Activated T-cell treated with anti-CD3 and anti-CD28 coated beads for 48 hours (primary cell): ENCODE measurements at places on chromosomes 12 and 14.

DNA sequence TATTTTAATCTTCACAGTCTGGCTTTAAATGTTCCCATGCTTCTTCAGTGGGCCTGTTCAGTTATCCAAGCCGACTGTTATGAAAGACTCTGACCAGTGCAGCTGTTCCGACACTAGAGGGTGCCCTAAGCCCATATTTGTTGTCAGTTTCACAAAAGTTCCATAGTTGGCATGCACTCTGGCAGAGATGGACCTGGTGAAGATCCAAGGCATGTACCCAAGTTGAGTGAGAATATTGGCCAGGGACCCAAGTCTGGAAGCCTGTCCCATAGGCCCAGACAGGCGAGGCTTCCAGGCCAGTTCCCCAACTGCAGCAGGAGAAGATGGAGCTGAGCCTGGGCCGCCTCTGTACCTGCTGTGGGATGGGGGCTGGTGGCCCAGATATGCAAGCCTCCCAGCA, 27.4 kb upstream of the GUCY2C start:
- DNase-seq: peak; percentile 23

- DNase-seq: no peak
These were observed 37.6 kb upstream of the PRB4 start for GRCh38 chr12:11347810-11348209.

GRCh38 chr12:119826661-119827445, 50.3 kb downstream of the CIT start:
- DNase-seq: no peak

DNA sequence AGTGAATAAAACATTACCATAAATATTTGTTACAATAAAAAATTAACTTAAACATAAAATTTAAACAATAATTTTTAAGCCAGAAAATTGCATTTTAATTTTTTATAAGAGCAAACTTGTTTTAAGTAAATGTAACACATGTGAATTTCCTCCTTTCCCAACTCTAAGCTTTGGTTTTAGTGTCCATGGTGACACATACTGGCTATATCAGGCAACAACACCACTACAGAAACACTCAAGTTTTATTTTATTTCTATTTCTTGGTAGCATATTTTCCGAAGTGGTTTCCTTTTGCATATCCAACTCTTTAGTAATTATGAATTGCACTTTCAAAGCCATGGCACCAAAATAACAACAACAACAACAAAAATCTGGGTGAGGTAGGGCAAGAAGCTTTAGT, 2.2 kb downstream of the NELL2 start:
- DNase-seq: no peak

- DNase-seq: no peak
These were observed 97.4 kb downstream of the PRKCH start for GRCh38 chr14:61418746-61419145.

GRCh38 chr12:92362126-92362525, 216.5 kb upstream of the BTG1 start:
- DNase-seq: no peak

GRCh38 chr12:112557951-112558630, 139.3 kb downstream of the PTPN11 start:
- DNase-seq: no peak

GRCh38 chr14:89672636-89673511, 255.8 kb upstream of the FOXN3 start:
- DNase-seq: no peak
